ENCODE measurements at places on chromosomes 3 and 15. TPM values are rescaled to one million over a fixed set of nuclear protein-coding genes. Genes with fewer than 3 reads are reported as not detected.

The SLC25A20 gene
- total RNA-seq, result 36.7 TPM

- DNase-seq, result peak; percentile 64
Observed at GRCh38 chr3:127645371-127646015, 16.5 kb downstream of the PODXL2 start.

DNA sequence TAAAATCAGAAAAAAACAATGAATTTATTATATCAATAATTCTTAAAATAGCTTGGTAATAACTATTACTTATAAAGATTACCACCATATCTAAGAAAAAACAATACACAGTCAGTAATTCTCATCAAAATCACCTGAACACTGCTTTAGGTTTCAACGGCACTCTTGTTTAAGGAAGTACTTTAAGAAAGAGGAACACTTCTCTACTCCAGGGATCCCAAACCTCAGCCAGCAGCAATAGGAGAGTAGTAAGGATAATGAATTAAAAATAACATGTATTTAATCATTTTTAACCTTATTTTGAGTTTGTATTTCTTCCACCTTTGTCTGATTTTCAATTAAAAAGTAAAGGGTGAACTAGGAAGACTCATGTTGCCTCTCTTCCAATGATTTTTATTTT, 494.0 kb upstream of the NR2F2 start:
- no peak for DNase-seq

- DNase-seq, result no peak
Observed at GRCh38 chr3:165855581-165855980, 18.4 kb upstream of the BCHE start.

The BBS4 gene
- 12.1 TPM for total RNA-seq

DNA sequence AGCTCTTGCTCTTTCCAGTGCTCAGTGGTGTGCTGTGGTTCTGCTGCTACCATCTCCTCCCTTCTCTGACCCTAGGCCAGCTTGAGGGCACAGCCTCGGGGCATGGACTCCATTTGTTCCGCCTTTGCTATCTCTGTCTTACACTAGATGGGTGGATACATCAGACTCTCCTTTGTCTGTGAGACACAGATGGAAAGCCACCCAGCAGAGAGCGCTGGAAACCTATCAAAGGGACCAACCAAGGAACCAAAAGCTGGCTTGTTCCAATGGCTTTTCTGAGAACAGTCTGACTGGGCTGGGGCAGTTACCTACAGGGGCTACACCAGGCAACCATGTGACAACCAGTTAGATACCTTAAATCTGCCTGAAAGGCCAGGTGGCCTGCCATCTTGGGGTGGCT, 63.8 kb downstream of the NPTN start:
- DNase-seq, result no peak

DNA sequence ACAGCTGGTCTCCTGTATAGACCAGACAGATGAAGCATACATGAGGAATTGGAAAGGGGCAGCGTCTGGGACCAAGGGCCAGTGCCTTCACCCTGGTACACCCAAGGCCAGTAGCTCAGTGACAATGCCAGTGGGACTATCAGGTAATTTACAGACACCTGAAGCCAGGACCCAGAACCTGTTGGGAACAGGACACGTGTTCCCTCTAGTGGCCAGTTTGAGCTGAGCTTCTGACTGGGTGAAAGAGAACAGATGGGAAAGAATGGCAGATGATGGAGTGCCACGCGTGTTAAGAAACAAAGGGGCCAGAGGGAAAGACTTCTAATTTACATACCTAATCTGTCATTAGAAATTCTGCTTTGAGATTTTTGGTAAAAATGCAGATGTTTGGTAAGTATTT, 5.1 kb upstream of the SLC25A38 start:
- DNase-seq, result no peak

The NR2E3 gene
- total RNA-seq, result not detected

The STAC gene
- total RNA-seq, result 0.51 TPM

The CCRL2 gene
- total RNA-seq, result 1.3 TPM

- DNase-seq, result no peak
Observed at GRCh38 chr15:27271258-27271657, 300.3 kb downstream of the GABRG3 start.

The SLC22A13 gene
- 0.22 TPM for total RNA-seq

- no peak for DNase-seq
Observed at GRCh38 chr3:71462586-71462985, 120.9 kb downstream of the FOXP1 start.

- no peak for DNase-seq
Observed at GRCh38 chr15:100683434-100683833, 81.0 kb downstream of the ASB7 start.

DNA sequence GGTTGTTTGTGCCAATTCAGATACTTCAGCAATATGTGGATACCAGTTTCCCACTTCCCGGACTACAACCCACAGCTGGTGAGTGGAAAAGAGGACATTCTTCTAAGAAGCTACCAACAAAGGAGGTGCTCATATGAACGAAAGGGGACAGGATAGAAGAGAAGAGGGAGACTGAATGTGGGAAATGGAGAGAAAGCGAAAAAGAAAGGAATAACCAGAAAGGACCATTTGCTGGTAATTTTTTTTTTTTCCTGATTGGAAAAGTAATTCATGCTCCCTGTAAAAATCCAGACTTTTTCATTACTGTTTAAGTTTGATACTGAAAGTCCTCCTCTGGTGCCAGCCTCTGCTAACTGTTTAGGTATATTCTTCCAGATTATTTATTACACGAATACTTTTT, 1.5 kb upstream of the CHAC1 start:
- DNase-seq, result no peak

DNA sequence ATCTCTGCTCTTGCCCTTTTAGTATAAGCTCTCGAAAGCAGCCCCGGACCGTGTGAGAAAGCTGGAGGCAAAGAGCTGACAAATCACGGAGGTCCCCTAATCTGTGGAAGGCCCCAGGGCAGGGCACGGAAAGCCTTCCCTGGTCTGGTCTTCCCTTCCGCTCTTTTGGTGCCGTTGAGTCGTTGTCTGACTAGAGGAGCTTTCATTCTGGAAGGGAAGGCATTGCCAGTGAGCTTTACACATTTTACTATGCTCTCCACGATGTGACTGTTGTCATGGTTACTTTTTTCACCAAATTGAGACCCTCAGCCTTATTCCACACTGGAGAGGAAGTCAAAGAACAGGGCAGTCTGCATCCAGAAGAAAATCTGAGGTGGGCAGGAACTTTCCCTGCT, 71.7 kb downstream of the CYP19A1 start:
- no peak for DNase-seq

GRCh38 chr15:73437543-73438109, 5.3 kb upstream of the REC114 start:
- no peak for DNase-seq

- no peak for DNase-seq
Observed at GRCh38 chr15:99212406-99212805, 37.0 kb downstream of the TTC23 start.

DNA sequence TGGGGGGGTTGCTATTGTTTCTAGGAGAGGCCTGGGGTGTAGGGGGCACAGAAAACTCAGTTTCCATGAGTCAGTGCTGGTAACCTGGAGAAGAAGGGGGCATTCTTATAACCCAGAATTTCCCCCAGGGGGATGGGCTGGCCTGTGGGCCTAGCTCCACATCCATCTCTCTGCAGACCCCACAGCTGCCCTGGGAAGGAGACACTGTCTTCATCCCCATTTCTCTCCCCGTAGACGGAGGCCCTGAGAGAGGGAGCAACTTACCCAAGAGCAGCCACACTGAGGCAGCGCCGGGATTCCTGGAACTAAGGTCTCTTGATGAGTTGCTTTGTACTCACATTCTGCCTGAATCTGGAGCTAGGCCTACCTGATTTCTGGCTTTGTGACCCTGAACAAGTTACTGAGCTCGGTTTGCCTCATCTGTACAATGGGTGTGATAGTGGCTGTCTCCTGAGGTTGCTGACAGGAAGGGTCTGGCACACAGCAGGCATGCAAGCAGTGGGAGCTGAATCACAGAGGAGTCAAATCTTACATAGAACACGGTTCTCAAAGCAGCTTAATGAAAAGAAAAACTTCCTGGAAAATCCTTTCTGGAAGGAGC, 55.0 kb upstream of the LCTL start:
- DNase-seq, result no peak

The CKMT1A gene
- total RNA-seq, result 0.32 TPM

DNA sequence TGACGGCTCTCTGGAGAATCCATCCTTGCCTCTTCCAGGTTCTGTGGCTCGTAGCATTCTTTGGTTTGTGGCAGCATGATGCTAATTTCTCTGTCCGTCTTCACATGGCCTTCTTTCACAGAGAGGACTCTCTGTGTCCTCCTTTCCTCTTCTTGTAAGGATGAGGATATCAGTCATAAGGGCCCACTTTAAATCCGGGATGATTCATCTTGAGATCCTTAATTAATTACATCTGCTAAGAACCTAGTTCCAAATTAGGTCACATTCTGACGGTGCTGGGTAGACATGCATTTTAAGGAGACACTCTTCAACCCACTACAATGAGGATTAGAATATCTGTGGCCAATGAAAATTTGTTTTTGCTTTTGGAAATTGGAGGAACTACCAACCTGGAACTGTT, 15.7 kb upstream of the GXYLT2 start:
- no peak for DNase-seq

The MME gene
- 3.6 TPM for total RNA-seq

GRCh38 chr3:177427540-177427939, 230.3 kb upstream of the TBL1XR1 start:
- no peak for DNase-seq

The DGKG gene
- 48.7 TPM for total RNA-seq

The TRANK1 gene
- 6.3 TPM for total RNA-seq

The IGF1R gene
- total RNA-seq, result 57.2 TPM

The SNX33 gene
- total RNA-seq, result 10.3 TPM

The TERC gene
- 0.86 TPM for total RNA-seq

- DNase-seq, result no peak
Observed at GRCh38 chr3:168888781-168889180, 774.7 kb downstream of the MECOM start.

The FOXL2 gene
- total RNA-seq, result 0.11 TPM

GRCh38 chr15:84992157-84992944, 10.7 kb downstream of the PDE8A start:
- DNase-seq, result no peak

DNA sequence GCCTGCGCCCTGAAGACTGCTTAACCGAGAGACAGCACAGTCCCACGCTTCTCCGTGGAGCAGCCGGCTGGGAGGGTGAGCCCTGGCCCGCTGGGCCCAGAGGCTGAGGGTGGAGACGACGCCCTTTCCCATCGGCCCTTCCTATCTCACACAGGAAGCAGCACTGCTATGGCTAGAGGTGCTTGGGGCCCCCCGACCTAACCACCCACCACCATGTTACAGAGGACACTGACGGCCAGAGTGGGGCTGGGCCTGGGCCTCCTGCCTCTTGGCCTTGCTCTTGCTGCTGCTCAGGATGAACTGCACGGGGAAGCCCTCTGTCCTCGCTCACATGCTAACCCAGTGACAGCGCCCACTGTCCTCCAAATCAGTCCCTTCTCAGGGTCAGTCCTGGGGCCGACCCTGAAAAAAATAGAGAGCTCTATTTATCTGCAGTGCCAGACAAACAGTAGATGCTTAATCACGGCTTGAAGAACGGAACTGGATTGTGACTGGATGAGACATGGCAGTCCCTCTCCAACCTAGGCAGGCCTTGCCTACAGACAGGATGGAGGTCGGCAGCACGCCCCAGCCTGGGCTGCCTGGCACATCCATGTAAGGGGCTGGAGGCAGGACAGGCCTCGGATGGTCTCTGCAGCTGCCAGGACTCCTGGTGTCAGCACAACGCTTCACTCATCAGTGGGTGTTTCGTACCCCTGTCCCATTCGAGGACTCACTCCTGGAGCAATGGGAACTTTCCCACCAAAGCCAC, 14.2 kb downstream of the TMEM44 start:
- no peak for DNase-seq

- DNase-seq, result no peak
Observed at GRCh38 chr3:43817064-43817463, 126.3 kb downstream of the ABHD5 start.

GRCh38 chr3:126516152-126516935, 1.2 kb downstream of the UROC1 start:
- DNase-seq, result no peak

DNA sequence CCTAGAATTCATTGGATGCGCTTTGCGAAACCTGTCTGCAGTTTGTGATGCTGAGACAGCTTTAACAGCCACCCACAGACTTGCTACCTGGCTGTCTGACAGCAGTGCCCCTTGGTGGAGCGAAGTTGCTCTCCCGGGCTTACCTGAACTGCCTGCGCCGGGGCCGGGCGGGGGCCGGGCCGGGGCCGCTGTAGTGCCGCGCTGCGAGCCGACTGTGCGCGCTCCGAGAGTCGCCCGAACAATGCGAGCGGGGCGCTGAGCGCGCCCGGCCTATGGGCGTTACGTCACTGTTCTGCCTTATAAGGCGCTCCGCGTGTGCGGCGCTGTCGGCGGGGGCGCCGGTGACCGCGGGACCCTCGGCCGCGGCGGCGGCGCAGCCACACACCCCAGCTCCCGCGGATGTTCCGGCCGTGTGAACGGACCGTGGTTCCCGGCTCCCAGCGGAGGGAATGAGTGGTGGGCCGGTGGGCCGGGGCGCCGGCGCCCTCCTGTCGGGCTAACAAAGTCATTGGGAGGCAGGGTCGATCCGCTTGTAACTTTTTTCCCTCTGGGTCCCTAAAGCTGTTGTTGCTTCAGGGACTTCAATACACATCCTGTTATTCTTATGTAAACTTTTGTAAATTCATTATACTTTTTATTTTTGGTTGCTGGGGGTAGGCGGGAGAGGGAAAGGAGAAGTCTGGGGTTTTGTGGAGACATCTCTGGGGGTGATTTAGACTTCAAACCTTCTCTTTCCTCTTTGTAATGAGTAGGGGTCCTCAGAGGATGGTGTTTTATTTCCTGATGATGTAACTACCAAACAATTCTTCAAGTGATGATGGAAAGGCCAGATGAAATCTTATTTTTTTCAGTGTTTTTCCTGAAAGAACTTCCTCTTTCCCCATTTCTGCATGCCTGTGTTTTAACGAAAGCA, 58.5 kb downstream of the CMSS1 start:
- peak; percentile 94 for DNase-seq

The CPNE9 gene
- total RNA-seq, result not detected

DNA sequence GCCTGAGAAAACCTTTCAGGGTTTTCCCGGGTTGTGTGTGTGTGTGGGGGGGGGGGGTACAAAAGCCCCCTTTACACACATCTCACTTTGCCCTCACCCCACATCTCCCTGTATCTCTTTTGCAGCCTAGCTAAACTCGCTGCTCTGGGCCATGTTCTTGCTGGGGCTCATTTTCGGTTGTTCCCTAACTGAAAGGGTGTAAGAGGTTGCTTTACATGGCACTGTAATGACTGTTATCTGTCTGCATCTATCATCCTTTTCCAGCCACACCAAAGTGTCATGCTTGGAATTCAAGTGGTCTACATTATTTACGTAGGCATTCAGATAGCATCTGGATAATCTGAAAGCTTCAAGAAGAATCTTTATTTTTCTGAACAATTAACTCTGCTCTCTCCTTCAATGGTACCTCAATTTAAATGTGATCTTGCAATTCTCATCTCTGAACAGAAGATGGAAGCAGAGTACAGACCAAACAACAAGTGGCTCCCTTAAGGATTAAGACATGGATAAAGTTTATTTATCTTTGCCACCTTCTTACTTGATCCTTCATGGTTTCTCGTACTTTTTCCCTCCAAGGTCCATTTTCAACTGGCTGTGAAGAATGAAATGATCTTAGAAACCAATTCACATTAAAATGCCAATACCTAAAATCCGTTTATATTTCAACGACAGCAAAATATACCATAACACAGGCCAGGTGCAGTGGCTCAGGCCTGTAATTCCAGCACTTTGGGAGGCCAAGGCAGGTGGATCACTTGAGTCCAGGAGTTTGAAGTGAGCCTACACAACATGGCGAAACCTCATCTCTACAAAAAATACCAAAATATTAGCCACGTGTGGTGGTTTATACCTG, 34.9 kb downstream of the DCLK3 start:
- DNase-seq, result no peak

The BFSP2 gene
- not detected for total RNA-seq

Data from cardiac septum (tissue), 1 donor.